ENCODE measurements at places on chromosomes 3 and 15.
A peak's percentile ranks its signal among the peaks of the same experiment; 100 is the strongest.

- DNase-seq, result no peak
Observed at GRCh38 chr3:112477891-112478290, 21.4 kb downstream of the BTLA start.

GRCh38 chr3:160473978-160474377, 24.4 kb upstream of the TRIM59 start:
- DNase-seq, result peak; percentile 71

GRCh38 chr3:127013758-127014535, 31.0 kb downstream of the PLXNA1 start:
- DNase-seq, result no peak

DNA sequence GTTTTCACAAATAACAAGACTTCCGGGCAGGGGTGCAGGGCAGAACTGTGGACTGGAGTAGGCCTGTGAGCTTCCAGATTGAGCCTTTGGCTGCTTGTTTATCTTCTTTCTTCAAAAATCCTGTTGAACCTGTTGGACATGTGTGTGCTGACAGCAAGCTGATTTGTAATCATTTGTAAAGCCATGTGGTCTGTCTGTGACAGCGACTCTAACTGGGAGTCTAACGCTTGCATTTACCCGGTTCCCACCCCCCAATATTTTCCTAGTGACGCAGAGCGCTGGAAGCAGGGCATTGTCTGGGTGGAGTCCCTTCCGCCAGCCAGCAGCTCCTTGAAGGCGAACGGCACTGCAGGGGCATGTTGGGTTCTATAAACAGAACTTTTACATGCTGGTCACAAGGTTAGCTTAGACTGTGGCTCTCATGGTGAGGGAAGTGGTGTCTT, 85.7 kb upstream of the MYZAP start:
- DNase-seq, result no peak

DNA sequence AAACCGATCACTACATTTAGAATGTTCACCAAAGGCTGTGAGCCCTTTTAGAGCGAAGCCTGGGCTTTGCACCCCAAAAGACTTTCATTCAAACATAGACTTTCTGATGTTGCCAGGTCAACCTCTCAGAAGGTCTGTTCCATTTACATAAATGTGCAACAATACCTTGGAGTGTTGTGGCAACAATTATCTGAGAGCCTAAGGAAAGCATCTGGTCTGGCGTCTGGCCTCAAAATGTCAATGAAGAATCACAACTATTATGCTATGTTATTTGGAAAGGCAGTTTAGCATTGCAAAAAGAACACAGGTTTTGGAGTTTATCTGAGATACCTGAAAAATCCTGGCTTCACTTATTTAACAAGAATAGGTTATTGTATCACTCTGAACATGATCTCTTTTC, 50.0 kb downstream of the POLR2M start:
- DNase-seq, result no peak

- DNase-seq, result no peak
Observed at GRCh38 chr3:127486321-127486944, 104.1 kb downstream of the TPRA1 start.

GRCh38 chr3:126155280-126155640, 25.1 kb downstream of the ALDH1L1 start:
- no peak for DNase-seq

DNA sequence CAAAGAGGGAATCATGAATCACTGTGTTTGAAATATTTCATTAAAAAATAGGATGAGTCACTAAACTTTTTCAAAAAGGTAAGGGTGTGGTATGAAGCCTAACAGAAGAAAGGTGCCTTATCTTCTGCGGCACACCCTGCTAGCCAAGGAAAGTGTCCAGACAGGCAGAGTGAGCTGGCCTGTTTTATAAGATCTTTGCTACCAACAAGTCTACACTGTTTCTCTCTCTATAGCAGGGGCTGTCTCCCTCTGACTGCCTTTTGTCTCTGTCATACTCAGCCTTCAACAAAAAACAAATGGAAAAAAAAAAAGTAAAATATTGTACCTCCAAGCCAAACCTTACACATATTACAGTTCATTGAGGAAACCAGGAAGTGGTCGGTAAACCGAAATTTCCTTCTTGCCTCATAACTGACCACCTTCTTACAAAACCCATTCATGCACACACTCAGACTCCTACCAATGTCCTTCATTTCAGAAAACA, 9.1 kb downstream of the ZDHHC3 start:
- peak; percentile 14 for DNase-seq

GRCh38 chr3:172577987-172578570, 54.8 kb upstream of the TNFSF10 start:
- no peak for DNase-seq

- DNase-seq, result no peak
Observed at GRCh38 chr3:177131927-177132636, 65.2 kb downstream of the TBL1XR1 start.

DNA sequence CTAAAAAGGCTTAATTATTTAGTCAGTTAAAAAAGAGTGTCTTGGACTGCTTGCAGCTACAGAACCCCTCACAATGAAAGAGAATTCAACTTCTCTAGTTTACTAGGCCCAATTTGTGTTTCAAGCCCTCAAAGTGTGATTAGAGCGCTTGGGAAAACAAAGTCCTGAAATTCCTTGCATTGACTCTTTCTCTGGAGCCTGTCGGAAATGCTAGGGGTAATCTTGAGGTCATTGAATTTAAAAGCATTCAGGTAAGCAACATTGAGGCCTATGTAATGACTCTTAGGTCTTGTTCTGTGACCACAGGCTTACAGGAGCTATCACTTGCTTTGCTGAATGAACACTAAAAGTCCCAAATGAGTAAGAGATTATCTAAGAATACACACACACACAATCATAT, 186.0 kb downstream of the NLGN1 start:
- no peak for DNase-seq

DNA sequence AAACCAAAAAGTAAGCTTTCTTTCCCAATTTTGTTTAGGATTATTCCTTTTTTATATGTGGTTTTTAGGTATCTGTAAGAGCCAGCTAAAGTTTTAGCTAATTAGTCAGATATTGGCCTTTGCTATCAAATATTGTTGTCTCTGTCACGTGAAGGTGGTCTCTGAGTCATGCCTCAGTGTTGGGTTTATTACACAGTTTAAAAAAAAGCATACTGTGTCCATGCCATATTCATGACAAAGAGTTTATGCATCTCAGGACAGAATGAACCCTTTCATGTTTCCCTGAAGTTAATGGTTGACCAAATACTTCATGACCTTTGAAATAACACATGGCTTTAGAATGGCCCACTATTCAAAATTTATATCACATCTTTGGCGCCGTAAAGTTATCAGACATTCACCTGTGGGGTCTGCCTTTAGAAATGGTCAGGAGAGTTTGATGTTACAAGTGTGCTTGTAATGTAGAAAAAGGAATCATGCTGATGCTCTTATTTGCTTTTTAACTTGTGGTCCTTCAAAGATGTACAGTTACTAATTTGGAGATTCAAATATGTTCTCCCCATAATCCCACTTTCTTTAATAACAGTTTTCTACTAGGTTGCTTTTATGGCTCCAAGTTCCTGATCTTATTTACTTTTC, 101.5 kb downstream of the MYRIP start:
- no peak for DNase-seq

DNA sequence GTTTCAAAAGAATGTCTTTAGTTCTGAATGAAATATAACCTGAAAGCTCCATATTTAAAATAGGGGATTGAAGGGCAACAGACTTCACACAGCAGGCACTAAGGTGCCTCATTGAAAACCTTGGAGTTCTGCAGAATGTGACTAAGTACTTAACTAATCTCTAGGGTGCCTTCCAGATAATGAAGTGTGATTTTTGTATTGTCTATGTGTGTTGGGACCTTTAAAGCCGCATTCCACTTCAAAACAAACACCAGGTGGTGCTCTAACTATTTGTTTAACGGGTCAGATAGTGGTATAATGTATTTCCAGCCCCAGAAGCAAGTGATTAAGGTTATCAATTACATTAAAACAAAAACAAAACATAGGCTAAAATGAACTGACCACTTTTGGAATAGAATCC, 28.0 kb downstream of the TFG start:
- no peak for DNase-seq

DNA sequence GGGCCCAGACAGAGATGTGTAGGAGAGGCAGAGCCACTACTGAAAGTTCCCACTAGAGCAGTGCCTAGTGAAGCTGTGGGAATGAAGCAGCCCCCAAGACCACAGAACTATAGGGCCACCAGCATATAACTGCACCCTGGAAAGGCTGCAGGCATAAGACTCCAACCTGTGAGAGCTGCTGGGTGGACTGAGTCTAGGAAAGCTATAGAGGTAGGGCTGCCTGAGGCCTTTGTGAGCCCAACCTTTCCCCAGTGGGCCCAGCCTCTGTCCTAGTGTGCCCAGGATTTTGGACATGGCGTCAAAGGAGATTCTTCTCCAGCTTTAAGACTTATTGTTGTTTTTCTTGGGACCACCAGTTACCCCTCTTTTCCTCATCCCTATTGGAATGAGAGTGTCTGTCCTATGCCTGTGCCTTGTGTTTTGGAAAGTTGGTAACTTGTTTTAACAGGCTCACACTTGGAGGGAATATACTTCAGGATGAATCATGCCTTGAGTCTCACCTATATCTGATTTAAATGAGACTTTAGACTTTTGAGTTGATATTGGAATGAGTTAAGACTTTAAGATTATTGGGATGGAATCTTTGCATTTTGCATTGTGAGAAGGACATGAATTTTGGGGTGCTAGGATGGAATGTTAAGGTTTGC, 28.1 kb downstream of the SLMAP start:
- DNase-seq, result no peak

- DNase-seq, result no peak
Observed at GRCh38 chr15:70321172-70321819, 223.6 kb upstream of the TLE3 start.

- DNase-seq, result no peak
Observed at GRCh38 chr3:161423911-161424522, 52.7 kb upstream of the SPTSSB start.

GRCh38 chr3:183328164-183328563, 75.1 kb downstream of the B3GNT5 start:
- no peak for DNase-seq

DNA sequence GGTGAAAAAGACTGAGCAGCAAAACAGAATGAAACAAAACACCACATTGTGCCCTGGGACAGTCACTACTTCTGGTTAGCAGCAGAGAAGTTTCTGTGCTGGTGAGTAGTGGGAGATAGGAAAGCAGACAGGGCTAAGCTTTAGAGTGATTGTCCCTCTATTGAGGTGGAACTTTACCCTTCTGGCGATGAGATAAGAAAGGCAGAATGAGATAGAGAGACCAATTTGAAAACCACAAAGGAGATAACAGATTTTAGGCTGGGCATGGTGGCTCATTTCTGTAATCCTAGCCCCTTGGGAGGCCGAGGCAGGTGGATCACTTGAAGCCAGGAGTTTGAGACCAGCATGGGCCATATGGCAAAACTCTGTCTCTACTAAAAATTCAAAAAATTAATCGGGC, 208.5 kb downstream of the TBL1XR1 start:
- DNase-seq, result no peak

DNA sequence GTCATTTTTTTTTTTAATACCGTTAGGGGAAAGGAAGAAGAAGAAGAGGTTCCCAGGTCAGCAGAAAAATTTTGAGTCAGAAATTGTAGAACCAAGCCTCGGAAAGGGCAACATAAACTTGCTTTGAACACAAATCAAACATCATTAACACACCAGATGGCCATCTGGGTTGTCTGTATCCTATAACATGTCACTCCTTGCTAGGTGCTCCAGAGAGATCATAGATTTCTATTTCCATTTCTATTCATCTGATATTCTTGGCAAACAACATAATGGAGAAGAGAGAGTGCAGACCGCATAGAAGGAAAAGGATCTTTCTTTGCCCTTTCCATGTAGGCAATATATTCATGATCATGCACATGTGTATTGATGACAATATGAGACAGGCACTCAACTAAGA, 129.5 kb upstream of the STT3B start:
- no peak for DNase-seq

- DNase-seq, result no peak
Observed at GRCh38 chr15:64163659-64164362, 989 bp upstream of the PPIB start.

GRCh38 chr3:11570789-11571495, 72.8 kb downstream of the VGLL4 start:
- DNase-seq, result no peak

DNA sequence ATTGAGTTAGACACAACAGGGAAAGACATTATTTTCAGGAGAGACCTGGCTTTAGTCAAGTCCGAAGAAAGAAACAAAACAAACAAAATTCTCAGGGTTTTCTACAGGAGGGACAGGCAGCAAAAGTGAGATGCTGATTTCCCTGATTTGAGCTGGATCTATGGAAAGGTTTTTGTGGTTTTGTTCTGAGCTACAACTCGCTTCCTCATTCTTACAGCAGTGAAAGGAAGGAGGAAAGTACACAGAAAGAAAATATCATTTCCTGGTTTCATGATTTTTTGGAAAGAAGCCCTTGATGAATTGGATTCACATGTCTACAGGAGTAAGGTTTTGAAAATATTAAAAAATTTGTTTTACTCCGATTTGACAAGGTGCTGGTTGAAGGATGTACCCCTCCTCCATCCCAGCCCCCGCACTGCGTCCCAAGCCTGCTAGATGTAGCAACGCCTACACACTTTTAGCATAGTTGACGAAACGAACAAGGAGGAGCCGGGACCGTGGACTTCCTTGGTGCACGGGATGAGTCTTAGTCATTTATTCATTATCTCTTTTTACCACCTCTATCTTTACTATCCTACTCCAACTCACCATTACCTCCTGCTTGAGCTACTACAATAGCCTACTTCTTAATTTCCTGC, 10.8 kb downstream of the PRICKLE2 start:
- DNase-seq, result peak; percentile 77

DNA sequence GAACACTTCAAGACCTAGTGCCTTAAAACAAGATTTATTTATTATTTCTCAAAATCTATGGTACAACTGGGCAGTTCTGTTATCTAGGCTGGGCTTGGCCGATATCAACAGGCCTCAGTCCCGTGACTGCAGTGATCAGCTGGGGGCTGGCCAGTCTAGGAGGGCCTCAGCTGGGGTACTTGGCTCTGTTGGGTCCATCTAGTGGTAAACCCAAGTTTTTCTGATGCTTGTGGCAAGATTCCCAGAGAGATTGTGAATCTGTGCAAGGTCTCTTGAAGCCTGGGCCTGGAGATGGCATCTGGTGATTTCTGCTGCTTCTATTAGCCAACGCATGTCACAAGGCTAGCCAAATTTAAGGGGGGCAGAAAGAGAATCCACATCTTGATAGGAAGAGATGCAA, 482.4 kb upstream of the SGO1 start:
- peak; percentile 30 for DNase-seq

DNA sequence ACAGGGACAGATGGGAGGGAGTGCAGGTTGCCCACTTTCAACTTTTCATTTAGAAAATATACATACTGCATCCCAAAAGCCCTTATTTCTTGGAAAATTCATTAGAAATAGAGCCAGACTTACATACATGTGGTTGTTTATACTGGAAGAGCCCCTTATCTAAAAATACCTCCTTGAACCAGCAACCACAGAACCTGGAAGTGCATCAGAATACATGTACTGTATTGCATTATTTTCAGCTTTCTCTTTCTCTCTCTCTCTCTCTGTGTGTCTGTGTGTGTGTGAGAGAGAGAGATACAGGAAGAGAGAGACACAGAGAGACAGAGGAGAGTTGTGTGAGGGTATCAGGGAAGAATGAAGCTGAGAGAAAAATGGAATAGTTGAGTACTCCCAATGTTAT, 29.5 kb upstream of the LSAMP start:
- DNase-seq, result no peak

- DNase-seq, result no peak
Observed at GRCh38 chr3:104436506-104436905, 930.2 kb upstream of the ALCAM start.
